ENCODE measurements at places on chromosomes 7 and 10.
A peak's percentile ranks its signal among the peaks of the same experiment; 100 is the strongest.

DNA sequence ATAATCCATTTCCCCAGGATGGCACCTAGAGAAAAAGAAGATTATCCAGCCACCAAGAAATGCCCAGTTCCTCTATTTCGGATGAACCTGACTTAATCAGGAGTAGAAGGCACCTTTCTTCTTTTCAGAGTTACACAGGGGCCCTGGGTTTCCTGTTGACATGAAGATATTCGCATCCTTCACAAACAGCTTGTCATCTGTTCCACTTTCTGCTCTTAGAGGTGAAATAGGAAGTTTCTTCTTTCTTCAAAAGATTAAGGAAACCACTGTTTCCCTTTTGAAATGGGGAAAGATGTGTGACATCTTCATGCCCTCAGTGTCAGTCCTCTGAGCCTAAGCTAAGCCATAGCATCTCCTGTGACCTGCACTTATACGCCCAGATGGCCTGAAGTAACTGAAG, 39.1 kb upstream of the RAB18 start:
- no peak for DNase-seq

- no peak for DNase-seq
These were observed 176.3 kb upstream of the ZNF32 start for GRCh38 chr10:43824934-43825333.

GRCh38 chr10:77180794-77181193, 456.8 kb downstream of the KCNMA1 start:
- DNase-seq = no peak

GRCh38 chr7:89002981-89003956, 207.7 kb upstream of the TEX47 start:
- no peak for DNase-seq

DNA sequence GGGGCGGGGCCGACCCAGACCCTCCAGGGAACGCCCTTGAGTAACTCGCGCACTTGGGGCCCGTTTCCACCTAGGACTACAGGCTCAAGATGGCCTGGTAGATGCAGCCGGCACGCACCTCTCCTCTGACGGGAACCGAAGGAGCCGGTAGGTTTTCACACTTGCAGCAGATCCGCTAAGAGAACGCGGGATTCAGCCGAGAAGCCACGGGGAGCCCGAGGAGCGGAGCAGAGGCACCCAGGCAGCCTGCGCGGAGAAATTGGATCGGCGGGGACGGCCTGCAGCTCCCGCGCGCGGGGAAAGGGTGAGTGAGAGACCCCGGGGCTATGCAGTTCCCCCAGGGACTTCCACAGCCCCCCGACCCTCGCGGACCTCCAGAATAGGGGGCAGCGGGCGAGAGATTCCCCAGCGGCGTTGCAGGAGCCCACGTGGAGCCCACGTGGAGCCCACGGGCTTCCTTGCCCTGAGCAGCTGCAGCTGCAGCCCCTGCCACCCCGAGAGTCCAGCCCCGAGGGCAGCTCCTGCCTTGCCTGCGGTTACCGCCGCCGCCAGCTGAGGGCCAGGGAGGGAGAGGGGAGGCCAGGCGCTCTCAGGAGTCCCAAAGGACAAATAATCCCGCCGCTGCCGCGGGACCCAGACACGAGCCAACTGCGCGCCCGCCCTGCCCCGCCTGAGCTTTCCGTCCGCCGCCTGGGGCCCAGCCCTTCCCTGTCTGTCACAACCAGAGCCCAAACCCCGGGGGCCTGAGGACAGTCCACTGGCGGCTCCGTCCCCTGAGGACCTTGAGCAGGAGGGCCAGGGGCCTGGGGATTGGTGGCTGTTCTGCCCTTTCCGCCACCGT, 13.1 kb downstream of the IFT22 start:
- DNase-seq = peak; percentile 36

GRCh38 chr7:92028226-92028625, 87.6 kb downstream of the AKAP9 start:
- DNase-seq = no peak
